ENCODE measurements at places on chromosomes 11 and 22.

GRCh38 chr22:20777420-20778177 lies 3.7 kb downstream of the SERPIND1 start:
- no peak for DNase-seq

DNA sequence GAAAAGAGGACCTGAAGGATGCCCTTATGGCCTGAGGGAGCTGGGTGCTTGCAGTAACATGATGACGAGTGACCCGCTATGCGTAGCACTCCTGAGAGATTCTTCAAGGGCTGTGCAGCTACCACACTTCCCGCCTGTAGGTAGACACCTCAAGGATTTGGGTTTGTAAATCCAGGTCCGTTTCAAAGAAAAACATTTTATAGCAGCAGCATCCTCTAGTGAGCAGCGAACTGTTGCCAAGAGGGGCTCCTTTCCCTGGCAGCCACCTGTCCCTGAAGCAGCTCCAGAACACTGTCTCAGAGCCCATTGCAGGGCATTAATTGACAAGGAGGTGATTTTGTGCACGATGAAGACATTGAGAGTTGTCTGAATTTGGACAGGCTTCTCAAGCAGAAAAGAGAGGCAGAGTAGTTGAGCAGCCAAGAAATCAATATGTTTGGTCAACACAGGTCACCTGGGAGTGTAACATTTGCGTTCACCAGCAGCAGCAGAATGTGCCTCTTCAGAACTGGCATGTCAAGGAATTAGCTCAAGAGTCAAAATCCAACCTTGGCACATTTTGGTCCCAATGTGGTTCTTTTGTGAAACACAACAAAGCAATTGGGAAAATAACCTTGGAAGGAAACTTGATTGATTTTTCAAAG lies 209.8 kb upstream of the MTNR1B start:
- no peak for DNase-seq

GRCh38 chr11:106765469-106766258 lies 252.6 kb downstream of the GUCY1A2 start:
- DNase-seq: no peak

DNA sequence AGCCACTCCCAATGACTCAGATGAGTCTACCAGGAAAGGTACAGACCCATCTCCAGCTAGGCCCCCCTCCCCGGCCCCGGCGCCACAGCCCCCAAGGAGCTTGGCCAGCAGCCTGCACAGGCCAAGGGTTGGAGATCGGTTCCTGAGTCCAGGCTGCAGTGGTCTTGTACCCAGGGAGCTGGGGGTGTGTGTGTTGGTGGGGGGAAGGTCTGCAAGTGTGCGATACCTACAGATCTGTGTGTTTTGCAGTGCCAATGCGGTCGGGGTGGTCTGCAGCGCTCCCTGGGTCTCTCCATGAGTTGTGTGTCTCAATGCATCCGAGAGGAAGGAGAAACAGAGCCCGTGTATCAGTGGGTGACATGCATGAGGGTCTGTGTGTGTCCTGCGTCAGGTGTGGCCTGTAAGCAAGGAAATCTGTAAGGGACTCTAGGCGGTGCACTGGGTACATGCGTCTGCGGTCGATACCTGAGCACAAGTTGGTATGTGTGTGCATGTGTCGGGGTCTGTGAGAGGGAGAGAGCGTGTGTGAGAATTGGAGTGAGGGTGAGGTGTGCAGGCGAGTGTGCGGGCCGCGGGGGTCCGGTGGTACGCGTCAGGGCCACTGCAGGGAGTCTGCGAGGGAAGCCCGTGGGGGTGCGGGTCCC lies 645 bp downstream of the CDC42BPG start:
- DNase-seq: no peak

DNA sequence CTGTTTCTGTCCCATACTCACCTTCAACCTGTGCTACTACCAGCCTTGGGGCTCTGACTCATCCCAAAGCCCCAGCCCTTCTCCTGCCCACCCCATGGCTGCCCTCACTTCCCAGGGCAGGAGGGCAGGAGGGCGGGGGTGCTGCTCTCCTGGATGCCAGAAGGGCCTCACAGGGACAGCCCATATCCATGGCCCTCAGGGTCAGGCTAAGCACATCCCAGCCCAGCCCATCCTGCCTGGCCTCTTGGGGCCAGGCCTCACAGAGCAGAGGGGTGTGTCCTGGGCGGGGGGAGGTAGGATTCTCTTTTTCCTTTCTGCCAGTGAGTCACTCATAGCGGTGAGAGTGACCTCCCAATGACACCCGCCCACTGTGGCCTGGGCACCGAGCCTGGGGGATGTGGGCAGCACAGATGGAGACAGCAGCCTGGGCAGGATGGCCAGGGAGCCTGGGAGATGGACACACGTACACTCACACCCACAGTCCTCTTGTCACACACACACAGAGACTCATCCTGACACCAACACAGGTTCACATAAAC lies 2.4 kb downstream of the LTBP3 start:
- no peak for DNase-seq

DNA sequence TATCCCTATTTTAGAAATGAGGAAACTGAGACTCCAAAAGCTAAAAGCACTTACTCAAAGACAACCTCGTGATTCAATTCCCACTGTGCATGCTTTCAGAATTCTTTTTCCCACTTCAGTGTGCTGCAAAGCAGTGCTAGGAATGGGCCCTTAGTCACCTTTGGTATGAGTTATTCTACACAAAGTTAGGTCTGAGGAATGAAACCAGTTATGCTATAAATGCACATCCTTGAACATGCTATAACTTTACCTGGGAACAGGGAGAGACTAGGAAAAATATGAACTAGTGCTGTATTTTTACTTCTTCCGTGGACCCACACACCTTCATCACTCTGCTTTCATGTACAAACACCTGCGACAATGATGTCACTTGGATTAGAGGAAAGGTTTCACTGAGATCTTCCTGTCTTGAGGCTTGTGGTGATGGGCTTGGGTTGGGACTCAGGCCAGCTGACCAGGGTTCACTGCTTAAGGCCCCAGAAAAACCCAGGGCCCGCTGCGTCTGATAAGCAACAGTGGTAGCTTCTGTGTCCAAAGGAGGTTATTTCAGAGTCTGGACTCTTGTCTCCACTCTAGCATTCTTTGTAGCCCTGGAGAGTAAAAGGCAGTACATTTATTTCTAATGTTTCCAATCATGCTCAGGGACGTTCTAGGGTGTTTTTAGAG lies 81.6 kb downstream of the ZC3H12C start:
- DNase-seq: no peak
